ENCODE measurements at places on chromosomes 4 and X.

DNA sequence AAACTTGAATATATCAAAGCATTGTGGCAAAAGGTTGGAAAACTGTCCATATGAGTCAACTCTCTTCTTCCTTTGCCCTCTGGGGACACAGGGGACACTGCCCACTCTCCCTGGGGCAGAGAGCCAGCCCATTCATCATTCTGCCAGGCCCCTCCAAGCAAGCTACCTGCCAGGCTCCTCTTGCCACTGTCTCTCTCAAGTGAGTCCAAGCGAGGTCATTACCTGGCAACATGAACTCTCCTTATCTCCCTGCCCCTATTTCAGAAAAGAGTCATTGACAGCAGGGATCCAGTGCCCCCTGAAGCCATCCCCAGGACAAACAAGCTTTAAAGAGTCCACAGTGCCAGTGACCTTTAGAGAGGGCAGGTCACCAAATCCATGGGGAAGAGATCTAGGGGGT, 312.7 kb upstream of the PPARGC1A start:
- DNase-seq = no peak

- no peak for DNase-seq
Measured at GRCh38 chrX:51891821-51892551, 1.4 kb upstream of the MAGED1 start.

- DNase-seq = no peak
Measured at GRCh38 chrX:12981880-12982279, 7.0 kb downstream of the TMSB4X start.

DNA sequence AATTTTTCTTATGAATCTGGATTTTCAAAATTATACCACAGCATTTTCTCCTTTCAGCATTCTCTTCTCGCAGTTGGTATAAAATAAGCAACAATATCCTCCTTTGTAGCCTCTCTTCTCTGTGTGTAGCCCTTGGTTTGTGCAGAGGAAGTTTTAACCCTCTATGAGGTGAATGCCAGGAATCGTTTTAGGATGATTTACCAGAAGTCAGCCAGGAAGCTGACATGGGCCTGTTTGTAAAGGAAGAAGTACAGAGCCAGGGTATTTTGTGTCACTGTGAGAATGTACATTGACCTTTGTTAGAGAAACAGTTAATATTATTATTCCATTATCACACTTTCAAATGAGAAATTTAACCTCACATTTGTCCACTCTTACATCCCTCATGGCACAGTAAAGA, 88.9 kb upstream of the RPL34 start:
- no peak for DNase-seq

GRCh38 chr4:85452058-85452731, 22.8 kb upstream of the ARHGAP24 start:
- no peak for DNase-seq

DNA sequence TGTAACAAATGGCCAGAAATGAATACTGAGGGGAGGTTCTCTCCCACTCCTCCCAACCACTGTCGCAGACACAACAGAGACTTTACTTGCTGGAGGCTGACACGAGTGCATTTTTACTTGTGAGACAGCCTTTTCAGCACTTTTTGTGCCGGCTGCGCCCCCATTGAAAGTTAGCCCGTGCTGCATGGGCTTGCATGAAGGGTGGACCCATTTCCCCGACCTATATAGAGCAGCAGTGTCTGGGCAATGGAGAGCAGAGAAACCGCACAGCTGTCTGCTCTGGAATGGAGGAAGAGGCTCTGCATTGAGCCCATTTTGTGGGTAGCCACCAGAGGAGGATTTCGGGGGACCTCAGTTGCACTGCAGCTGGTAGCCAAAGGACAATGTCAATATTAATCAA, 208.8 kb downstream of the UGT8 start:
- DNase-seq = no peak

DNA sequence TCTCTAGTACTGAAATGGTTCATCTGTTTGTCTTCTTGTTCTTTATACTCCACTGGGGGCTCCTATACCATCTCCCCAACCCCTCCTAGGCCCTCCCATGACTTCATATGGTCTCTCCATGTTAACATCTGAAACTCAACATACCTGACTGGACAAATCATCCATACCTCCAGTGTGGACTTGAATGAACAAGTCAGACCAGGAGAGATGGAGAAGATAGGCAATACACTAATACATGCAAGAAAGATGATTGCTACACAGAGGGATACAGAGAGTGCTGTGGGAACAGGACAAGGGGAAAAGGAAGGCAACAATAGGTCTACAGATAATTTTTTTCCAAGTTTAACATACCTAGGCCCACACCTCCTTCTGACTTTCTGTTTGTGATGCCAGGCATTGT, 175.1 kb downstream of the FHIP1A start:
- no peak for DNase-seq

DNA sequence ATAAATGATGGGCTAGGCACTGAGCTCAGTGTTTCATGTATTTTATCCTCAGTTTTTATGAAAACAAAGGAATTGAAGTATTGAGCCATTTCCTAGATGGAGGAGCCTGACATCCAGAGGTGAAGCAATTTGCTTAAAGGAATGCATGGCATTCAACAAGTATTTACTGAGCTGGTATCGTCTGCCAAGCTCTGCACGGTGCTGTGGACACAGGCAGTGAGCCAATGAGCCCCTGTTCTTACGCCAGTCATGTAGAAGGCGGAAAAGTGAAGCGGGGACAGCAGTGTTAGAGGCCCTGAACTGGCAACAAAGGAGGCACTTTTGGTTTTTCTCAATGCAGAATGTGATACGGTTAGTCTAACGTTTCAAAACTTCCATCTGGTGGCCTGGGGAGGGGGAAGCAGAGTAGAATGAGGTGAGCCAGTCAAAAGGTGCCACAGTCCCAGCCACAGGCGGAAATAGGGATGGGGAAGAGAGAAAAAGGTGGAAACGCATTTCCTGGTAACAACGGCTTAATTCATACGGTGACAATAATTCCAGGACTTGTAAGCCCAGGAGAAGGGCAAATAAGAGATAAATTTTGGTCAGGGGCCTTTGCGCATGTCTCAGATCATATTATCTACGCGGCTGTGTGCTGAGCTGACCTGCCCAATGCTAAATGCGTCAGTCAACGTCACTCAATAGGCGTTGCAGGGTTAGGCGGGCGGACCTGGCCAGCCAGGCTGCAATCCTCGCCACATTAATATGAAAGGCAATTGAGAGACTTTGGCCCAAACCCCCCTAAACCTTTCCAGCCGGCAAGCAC, 133.9 kb downstream of the AFAP1 start:
- DNase-seq = peak; percentile 78

DNA sequence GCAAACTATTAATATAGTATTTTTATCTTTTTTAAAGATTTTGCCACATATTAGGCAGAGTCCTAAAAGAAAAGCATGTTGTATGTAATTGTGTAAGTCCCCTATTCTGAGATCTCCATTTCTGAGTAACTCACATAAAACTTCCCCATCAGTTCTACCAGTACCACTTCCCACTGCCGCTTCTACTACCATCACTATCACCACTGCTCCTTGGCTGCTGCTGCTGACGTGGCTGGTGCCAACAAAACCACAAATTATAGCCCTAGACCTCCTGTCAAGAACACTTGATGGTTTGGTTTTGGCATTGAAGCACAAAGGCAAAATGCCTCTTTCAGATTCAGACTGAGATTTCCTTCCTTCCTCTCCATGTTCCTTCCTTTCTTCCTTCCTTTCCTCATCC, 106.4 kb downstream of the MMRN1 start:
- DNase-seq = no peak

DNA sequence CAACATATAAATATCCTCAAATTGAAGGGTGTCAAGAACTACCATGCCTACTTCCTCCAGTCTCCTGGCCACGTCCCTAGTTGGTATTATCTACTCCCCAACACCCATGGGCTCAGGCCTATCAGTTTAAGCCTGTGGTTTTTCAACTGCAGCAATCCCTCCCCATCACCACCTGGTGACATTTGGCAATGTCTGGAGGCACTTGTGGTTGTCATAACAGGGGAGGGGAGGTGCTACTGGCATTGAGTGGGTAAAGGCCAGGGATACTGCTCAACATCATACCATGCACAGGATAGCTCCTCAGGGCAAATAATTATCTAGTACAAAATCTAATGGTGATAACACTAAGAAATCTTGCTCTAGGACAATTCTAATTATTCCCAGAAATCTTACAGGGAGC, 95.3 kb downstream of the COMMD8 start:
- DNase-seq = no peak

- DNase-seq = no peak
Measured at GRCh38 chr4:7708981-7709380, 230.7 kb downstream of the AFAP1 start.

- no peak for DNase-seq
Measured at GRCh38 chr4:2408401-2408958, 10.0 kb downstream of the ZFYVE28 start.

DNA sequence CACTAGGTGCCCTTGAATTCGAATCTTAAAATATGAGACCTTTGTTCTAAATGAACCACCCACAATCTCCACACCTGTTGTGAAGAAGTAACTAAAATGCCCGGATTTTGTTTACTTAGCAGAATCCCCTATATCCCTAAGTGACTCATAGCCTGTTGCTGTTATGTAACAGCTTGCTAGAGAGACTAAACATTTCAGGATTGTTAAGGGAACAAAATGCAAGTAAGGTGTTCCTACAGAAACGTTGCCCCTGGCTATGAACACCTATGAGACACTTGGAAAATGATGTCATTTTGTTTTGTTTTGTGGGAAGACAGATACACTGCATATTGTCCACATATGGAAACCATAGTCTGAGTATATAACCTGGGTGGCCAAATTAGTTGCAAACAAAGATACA, 24.2 kb upstream of the MXRA5 start:
- no peak for DNase-seq

GRCh38 chr4:24315056-24315455, 269.3 kb downstream of the DHX15 start:
- DNase-seq = no peak

- DNase-seq = peak; percentile 67
Measured at GRCh38 chr4:145936997-145937901, 1.4 kb downstream of the ZNF827 start.

DNA sequence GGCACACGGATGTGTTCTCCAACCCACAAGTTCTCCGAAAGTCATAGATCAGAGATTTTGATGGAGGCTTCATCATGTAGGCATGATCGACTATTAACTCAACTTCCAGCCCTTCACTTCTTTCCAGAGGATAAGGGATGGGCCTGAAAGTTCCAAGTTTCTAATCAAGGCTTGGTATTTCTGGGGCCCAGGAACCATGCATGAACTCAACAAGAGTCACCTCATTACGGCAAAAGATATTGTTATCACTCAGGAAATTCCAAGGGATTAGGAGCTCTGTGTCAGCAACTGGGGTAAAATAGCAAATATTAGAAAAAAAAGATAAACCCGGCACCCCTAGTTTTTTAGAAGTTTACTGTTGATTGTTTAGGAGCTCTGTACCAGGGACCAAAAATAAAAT, 240.1 kb upstream of the PPP1R2C start:
- no peak for DNase-seq

GRCh38 chr4:54937501-54937900, 187.9 kb downstream of the KDR start:
- no peak for DNase-seq

- peak; percentile 54 for DNase-seq
Measured at GRCh38 chr4:98929341-98930267, 671 bp upstream of the EIF4E start.

GRCh38 chr4:15293711-15294110, 134.1 kb upstream of the C1QTNF7 start:
- no peak for DNase-seq

GRCh38 chr4:13445841-13446790, 38.0 kb downstream of the RAB28 start:
- no peak for DNase-seq

DNA sequence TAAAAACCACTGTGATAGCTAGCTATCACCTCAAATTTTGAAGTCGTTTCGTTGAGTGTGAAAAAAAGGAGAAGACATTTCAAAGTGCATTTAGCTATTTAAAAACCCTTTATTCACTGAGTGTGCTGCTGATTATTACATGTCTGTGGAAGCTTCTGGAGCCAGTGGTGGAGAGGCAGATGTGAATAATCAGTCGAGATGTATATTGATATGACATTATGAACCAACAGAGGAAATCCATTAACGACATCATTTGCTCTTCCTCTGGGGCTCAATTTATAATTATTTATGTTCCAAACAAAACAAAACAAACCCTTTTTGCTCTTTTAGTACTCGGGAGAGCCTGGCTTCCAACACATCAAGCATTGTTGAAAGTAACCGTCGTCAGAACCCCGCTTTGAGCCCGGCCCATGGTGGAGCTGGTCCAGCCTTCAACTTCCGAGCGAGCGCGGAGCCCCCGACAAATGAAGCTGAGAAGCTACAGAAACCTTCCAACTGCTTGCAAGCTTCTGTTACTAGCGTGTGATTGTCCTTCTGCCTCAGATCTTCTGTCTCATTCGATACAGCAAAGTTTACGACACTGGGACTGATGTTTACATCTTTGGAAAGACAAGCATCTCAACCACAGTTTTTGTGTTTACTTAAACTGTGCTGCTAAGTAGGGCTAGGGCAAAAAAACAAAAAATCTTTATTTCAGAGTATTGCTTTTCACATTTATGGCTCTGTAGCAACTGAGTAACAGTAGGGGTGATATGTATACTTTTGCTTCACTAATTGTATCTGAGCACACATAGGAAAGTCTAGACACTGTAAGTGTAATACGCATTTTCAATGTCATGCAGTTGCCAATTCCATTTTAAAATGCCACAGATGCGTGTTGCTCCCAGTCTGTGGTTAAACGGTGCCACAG, 111.9 kb downstream of the STOX2 start:
- DNase-seq = no peak

- DNase-seq = no peak
Measured at GRCh38 chr4:35689870-35690269, 554.4 kb downstream of the ARAP2 start.

Data from breast epithelium (tissue), 4 donors.